Substantia nigra (tissue), 51 donors: ENCODE measurements at places on chromosomes 2 and 18.

- DNase-seq = no peak
These were observed 280.6 kb downstream of the MYT1L start for GRCh38 chr2:2050446-2050845.

DNA sequence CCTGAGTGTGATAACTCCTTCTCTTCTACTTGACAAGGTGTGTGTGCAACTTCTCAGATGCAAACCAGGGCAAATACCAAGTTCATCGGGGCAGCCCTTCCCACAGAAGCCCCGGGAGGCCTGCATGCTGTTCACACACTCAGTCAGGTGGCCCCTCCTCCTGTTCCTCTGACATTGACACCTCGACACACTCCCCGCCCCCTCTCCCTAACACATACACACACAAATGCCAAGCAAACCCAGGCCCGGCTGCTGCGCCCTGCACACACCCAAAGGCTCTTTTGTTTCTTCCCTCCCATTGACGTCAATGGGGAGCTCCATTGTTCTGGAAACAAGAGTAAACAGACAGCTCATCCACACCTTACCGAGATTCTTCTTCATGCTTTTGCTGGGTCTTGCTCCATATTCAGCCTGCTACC lies 1.7 kb upstream of the PER2 start:
- no peak for DNase-seq

DNA sequence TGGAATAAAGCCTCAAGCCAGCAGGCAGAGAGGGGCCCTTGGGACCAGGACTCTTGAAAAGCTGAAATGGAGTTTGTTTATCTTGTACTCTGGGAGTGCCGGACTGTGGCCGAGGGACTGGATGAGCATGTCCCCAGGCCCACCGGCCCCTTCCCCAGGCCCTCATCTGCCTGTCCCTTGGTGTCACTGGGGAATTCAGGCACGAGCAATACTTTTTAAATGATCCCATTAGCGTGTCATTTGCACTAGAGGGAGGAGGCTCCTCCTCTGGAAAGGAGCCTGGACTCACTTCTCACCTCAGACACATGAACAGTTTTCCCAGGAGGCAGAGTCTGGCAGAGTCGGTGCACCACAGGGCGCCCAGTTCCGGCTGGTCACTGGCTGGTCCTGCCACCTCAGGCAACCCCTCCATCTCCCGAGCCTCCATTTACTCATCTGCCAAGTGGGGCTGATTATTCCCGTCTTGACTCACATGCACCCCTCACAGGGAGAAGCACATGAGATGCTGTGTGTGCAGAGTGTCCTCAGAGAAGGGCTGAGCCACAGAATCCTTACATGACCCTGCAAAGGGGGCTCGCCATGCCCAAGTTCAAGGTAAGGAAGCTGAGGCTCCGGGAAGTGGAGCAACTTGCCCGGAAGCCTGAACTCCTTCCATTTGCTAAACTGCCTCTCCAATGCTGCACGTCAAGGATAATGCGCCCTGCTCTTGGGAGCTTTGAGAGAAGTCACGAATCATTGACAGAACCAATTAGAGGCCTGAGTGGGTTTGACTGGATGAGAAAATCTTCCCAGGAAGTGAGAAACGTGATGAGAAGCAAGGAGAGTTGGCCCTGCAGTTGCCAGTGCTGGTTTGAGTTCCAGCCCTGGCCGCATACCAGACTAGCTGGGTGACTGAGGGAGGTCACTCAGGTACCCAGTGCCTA lies 26.7 kb downstream of the CIB4 start:
- DNase-seq = no peak

GRCh38 chr18:24011123-24011917 lies 3.2 kb upstream of the TTC39C start:
- no peak for DNase-seq
